DMS79 (cell line): ENCODE measurements at places on chromosomes 2 and 18.

- DNase-seq, result no peak
These were observed 57.1 kb upstream of the RNF152 start for GRCh38 chr18:61949946-61950345.

DNA sequence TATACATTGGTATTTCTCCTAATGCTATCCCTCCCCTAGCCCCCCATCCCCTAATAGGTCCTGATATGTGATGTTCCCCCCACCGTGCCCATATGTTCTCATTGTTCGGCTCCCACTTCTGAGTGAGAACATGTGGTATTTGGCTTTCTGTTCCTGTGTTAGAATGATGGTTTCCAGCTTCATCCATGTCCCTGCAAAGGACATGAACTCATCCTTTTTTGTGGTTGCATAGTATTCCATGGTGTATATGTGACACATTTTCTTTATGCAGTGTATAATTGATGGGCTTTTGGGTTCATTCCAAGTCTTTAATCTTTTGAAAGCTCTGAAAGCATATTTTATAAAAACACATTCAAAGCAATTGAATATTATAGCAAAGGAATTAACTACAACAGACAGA, 1169.4 kb upstream of the ZEB2 start:
- no peak for DNase-seq

GRCh38 chr2:190215620-190216019, 104.0 kb downstream of the HIBCH start:
- no peak for DNase-seq

- no peak for DNase-seq
These were observed 53.4 kb upstream of the SETBP1 start for GRCh38 chr18:44627280-44627679.

DNA sequence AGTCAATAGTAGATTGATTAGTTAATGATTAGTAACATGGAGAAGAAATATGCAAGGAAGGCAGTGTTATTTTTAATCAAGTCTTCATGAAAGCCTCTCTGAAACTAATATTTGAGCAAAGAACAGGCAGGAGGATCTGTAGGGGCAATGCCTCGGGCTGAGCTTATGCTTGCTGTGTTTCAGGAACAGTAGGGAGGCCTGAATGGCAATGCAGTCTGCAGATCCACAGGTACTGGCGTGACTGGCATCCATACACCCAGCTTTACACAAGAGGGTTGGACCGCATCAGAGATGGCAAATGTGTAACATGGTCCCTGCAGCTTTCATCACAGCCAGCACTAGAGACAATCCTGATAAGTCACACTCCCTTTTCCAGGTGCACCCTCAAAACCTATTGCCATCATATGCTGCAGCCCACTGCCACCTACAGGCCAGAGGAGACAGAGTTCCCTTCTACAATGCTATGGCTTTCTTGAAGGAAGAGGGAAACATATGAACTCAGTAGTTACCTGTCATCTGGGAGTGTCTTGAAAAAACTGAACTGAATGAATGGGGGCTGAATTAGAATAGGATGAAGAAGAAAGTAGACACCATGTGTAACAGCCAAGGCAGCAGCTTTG, 582.4 kb upstream of the RAB6C start:
- peak; percentile 16 for DNase-seq

GRCh38 chr2:176999301-176999700, 213.3 kb upstream of the HNRNPA3 start:
- DNase-seq, result no peak
